ENCODE measurements at places on chromosomes 7 and 10.

DNA sequence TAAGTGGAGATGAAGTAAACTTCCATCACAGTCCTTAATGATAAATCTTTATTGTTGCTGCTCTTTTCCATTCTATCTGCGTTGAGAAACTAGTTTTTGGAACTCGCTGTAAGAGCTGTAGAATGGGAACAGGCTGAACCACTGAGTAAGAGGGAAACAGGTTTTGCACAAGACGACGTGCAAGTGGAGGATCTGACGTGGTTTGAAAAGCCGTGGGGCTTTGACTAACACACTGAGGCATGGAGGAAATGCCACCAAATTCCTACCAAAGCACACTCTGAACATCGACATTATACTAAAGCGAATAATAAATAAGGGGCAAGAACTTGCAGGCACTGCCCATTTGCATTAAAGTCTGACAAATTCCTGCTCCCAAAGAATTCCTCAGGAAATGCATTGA, 160.6 kb downstream of the KLF6 start:
- no peak for DNase-seq

DNA sequence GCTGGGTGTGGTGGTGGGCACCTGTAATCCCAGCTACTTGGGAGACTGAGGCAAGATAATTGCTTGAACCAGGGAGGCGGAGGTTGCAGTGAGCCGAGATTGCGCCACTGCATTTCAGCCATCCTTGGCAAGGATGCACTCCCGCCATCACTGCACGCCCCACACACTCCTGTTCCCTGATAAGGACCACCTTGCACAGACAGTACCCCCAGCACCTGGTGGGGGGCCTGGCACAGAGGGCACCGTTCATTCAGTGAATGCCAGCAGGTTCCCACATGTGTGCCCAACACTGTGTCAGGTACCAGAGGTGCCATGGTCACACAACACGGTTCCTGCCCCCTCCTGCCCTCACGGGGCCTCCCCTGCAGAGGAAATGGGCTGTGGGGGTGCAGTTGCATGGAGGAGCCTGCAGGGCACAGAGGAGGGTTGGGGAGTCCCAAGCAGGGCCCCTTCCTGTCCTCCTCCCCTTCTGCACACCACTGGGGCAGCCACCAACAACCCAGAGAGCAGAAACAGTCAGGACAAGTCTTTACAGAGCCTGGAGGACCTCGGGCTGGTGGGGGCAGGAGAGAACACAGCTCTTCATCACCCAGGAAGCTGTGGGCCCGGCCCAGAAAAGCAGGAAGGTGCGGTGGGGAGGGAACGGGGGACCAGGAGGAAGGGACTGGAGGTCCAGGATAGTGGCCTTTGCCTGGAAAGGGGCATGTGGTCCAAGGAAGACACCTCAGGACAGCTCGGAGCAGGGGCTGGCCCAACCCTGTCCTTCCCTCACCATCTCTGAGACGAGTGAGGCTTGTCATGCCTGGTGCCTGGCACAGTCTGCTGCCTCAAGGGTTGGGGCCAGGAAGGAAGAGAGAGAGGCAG, 7.1 kb downstream of the CRYGN start:
- DNase-seq = no peak

DNA sequence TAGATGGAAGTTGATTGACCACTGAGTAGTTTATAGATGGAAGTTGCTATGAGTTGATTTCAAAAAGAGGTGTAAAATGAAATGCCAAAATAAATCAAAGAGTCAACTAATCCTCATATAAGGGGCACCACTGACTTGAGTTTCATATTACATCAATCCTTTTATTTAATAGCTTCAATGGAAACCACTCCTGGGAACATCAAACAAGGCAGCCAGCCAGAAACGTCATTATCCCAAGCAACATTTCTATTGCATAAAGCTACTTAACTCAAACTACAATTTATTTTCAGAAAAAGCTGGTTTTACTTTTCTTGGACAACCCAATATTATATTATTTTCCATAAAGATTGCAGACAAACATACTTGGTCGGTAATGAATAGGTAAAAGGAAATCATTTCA, 162.1 kb downstream of the TSPAN12 start:
- no peak for DNase-seq

DNA sequence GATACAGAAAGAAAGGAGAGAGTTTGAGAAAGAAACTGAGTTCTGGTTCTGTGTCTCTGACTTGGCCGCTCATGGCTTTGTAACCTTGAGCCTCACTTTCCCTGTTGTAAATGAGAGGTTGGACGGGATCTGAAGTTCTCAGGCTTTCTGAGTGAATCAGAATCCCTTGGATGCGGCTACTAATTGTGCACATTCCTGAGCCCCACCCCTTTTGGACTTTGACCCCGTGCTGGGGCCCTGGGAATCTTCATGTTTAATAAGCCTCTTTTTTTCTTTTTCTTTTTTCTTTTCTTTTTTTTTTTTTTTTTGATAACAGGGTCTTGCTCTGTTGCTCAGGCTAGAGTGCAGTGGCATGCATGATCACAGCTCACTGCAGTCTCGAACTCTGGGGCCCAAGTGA, 26.9 kb downstream of the SLC25A28 start:
- DNase-seq = no peak

- DNase-seq = no peak
These were observed 236.2 kb downstream of the DNAJB9 start for GRCh38 chr7:108805808-108806397.

GRCh38 chr7:128099204-128099671, 68.0 kb upstream of the LRRC4 start:
- no peak for DNase-seq

GRCh38 chr7:131103997-131104396, 223.7 kb upstream of the MKLN1 start:
- no peak for DNase-seq

DNA sequence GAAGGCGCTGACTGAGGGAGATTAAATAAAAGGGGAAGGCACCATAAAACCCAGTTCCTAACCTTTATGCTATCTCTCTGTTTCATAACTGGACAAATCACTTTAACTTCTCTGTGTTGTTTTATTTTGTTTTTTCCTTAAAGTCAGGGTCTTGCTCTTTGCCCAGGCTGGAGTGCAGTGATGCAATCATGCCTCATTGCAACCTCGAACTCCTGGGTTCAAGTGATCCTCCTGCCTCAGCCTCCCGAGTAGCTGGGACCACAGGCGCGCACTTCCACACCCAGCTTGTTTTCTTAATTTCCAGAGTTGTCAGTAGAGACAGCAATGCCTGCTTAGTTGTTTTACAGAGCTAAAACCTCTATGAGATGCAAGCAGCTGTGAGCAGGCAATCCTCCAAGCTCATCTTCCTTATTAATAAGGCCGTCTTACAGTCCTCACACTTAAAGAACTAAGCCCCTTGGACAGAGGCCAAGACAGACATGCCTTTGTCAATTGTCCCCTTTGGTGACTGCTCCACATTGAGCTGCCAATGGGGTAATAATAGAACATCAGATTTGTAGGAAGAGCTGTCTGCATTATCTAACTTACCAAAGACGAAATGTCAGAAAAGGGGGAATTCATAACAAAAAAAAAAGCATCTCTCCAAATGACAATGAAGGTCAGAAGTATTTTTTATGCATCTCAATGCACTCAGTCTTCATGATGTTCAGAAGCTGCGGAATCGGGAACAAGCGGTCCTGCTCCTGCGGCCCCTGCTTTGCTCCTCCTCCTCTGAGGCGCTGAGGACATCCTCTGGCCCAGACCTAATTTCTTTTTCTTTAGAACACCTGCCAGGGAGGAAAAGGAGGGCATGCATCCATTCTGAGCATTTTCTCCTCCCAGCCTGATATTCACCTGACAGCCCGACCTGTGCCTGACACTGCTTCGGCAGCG, 62.7 kb upstream of the RNF32 start:
- DNase-seq = no peak

GRCh38 chr10:116324227-116324950, at the start of gene CCDC172:
Gene CCDC172 (plus strand): TSS chr10:116324448. CDS start chr10:116325012, 564 bp downstream.
- no peak for DNase-seq

DNA sequence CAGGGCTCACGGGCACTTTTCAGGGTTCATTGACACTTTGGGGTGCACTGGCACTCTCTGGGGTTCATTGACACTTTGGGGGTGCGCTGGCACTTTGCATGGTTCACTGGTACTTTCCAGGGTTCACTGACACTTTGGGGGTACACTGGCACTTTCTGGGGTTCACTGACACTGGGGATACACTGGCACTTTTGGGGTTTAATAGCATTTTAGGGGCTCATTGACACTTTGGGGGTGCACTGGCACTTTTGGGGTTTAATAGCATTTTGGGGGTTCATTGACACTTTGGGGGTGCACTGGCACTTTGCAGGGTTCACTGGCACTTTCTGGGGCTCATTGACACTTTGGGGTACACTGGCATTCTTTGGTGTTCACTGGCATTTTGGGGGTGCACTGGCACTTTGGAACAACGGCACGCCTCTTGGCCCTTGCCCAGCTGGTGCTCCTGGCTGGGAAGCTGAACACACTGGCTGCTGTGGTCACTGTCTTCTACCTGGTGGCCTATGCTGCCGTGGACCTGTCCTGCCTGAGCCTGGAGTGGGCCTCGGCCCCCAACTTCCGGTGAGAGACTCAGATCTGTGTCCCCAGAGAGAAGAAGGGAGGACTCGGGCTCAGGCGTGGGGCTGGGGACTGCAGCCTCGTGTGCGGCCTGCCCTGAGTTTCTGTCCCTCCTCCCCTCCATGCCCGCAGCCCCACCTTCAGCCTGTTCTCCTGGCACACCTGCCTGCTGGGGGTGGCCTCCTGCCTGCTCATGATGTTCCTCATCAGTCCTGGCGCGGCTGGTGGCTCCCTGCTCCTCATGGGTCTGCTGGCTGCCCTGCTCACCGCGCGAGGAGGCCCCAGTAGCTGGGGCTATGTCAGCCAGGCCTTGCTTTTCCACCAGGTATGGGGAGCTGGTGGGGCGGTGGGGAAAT, 6.2 kb upstream of the TRIP6 start:
- no peak for DNase-seq

GRCh38 chr7:158395780-158396278, 191.8 kb downstream of the PTPRN2 start:
- DNase-seq = no peak

- DNase-seq = no peak
These were observed 30.9 kb downstream of the CAMK2B start for GRCh38 chr7:44294325-44295069.

DNA sequence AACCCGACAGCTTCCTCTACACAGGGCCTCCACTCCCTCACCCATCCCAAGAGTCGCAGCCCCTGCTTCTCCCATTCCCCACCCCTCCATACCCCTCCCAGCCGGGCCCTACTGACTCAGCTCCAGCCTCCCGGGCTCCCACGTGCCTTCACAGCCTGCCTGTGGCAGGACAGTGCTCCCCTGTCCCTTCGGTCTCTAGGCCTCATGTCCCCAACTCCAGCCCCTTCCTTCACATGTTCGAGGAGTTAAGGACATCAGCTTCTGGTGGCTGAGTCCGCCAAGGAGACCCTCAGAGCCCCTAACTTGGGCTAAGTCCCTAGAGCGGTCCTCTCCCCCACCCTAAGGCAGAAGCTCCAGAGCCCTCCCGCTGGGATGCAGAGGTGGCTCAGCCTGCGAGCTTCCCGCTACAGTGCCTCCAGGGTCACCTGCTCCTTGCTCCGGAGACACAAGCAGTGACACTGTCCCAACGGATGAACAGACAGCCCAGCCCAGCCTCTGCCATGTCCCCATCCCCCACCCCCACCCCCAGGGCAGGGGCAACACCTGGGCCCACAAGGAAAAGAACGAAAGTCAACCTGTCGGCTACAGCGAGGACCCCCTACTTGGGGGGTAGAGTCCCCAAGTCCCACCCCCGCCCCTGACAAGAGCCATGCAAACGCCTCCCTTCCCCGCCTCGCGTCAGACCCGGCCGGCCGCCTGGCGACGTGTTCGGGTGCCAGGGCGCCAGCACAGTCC, 716 bp downstream of the SMARCD3 start:
- no peak for DNase-seq
